ENCODE measurements at places on chromosomes 6 and 20. TPM values are rescaled to one million over a fixed set of nuclear protein-coding genes. Genes with fewer than 3 reads are reported as not detected.

The NTSR1 gene
- total RNA-seq, result 0.43 TPM

The MOXD1 gene
- total RNA-seq, result 0.07 TPM

The BRD2 gene
- total RNA-seq, result 157 TPM

The PCSK2 gene
- not detected for total RNA-seq

The OR14J1 gene
- total RNA-seq, result not detected

The FAM229B gene
- 12.4 TPM for total RNA-seq

The NRN1 gene
- 8.6 TPM for total RNA-seq

The ARMH2 gene
- total RNA-seq, result not detected

The LY6G6C gene
- total RNA-seq, result not detected

The MYB gene
- total RNA-seq, result 0.14 TPM

The DNAAF9 gene
- total RNA-seq, result 19.1 TPM

The KCNB1 gene
- total RNA-seq, result under 0.01 TPM

The TUBB1 gene
- not detected for total RNA-seq

The PANK2 gene
- 68.4 TPM for total RNA-seq

The LY6G6F gene
- not detected for total RNA-seq

All from thoracic aorta endothelial cell (primary cell).